Suppressor macrophage treated with lipopolysaccharide for 1 hour (primary cell): ENCODE measurements at places on chromosomes 2 and 18.

DNA sequence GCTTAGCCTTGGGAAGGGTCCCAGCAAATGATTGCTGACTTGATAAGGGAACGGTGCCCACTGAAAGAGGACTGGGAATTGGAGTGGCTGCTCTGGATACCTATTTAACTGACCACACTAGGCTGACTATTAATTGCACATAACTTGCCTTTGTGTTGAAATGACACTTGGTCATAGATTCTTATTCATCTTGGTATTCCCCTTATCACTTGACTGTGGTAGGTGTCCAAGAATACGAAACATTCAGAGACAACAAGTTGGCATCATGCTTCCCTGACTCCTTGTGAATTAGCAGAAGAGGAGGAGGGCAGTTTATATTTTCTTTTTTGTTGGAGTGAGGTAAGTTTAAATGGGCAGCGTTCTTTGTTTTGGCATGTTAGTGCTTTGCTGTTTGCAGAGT lies 13.4 kb downstream of the FMNL2 start:
- peak; percentile 74 for DNase-seq

DNA sequence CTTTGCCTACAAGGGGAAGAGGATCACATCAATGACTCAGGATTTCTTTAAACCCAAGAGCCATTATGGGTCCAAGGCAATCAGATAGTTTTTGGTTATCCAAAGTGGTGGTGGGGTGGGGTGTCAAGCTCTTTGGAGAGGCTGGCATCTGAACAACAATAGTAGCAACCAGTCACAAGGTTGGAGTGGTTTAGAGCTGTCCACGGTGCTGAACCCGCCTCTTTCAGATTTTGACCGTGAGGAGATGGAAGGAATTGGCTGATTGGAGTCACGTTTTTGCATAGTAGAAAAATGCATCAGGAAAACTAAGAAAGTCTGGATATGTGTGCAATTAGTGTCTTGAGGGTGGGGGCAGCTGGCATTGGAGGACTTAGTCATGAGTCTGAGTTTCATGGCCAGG lies 159.9 kb downstream of the LOXHD1 start:
- DNase-seq = peak; percentile 30

- no peak for DNase-seq
Observed at GRCh38 chr2:72361521-72361920, 213.9 kb upstream of the CYP26B1 start.

DNA sequence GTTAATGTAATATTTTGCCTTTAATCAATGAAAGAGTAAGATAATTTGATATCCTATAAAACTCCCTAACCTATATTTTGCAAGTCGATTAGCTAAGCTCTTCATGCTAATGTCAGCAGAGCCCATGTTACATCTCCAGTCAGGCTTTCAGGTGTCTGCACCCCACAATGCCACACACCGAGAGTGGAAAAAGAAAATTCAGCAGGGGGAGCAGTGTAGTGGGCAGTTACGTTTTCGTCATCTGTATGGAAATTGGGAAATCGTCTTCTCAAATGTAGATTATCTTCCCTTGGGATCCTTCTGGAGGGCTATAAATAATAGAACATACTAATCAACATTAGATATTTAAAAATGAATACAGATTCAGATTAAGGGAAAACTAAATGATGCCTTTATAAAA lies 66.3 kb downstream of the BCL11A start:
- DNase-seq = no peak

- no peak for DNase-seq
Observed at GRCh38 chr2:86029873-86030272, 75.8 kb downstream of the POLR1A start.

- no peak for DNase-seq
Observed at GRCh38 chr2:7573166-7573825, 656.1 kb downstream of the RNF144A start.

DNA sequence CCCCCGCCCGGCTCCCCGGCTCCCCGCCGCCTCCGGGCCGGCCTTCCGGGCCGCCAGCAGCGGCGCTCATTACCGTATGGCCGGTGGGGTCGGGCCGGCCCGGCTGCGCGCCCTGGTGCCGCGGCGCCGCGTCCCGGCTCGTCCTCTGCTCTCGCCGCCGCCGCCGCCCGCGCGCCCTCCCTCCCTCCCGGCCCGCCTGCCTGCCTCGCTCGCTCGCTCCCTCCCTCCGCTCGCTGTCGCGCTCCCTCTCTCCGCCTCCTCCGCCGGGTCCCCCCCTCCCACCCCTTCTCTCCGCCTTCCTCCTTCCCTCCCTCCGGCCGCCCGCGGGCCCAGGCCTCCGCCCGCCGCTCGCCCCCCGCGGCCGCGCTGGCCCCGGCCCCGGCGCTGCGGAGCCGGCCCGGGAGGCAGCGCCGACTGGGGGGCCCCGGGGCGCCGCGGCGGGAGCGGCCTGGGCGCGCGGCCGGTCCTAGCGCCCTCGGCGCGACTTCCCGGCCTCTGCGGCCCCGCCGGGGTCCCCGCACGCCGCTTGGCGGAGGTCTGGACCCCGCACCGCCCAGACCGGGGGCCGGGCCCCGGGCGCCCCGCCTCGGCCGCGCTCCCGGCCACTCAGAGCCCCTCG lies at the start of gene DNMT3A:
Gene DNMT3A, minus strand, starts transcription at position 173 of the 619 bp plus-strand sequence. CDS start 27,941 bp downstream, outside the sequence.
- DNase-seq = peak; percentile 53

- DNase-seq = no peak
Observed at GRCh38 chr18:65363011-65363410, 387.8 kb upstream of the CDH7 start.

GRCh38 chr2:554444-554843 lies 122.8 kb downstream of the TMEM18 start:
- DNase-seq = no peak

DNA sequence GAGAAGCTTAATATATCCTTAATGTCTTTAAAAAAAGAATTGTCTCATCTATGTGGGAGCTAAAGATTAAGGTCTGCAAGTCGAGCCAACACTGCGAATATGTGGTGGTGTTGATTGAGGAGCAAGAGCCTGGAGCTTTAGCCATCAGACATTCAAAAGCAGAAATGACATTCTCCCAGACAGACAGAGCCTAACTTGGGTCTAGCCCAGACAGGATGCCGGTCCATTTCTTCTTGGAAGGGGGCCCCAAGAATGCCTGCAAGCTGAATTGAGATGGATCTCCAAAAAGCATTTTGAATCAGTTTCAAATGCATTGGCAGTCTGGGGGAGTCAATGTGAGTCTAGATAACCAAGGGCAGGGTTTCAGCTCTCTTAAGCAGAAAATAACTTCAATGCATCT lies 30.1 kb upstream of the EML4 start:
- DNase-seq = no peak

DNA sequence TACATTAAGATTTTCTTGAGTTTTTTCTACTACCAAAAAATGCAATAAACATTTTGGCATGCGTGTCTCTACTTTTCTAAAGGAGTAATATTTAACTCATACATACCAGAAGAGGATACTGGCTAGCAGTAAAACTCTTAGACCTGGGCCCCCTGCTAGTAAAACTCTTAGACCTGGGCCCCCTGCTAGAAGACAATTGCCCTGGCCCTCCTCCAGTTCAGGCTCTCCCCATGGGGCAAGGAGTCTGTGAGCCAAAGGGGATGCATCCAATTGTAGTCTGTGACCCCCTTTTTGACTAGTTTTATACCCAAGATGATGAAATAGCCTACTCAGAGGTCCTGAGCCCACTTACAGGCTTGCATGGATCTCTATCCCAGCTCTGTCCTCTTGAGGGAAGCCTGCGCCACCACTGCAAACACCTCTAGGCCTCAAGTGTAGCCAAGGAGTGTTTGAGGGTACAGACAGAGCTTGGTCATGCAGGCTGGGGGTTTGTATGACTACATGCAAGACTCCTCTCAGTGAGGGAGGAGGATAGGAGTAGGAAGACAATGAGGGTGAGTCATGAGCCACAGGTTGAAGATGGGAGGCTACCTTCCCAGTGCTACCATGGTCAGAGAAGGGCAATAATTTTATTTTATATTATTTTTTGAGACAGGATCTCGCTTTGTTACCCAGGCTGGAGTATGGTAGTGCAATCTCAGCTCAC lies 45.2 kb upstream of the PGAP1 start:
- DNase-seq = no peak

DNA sequence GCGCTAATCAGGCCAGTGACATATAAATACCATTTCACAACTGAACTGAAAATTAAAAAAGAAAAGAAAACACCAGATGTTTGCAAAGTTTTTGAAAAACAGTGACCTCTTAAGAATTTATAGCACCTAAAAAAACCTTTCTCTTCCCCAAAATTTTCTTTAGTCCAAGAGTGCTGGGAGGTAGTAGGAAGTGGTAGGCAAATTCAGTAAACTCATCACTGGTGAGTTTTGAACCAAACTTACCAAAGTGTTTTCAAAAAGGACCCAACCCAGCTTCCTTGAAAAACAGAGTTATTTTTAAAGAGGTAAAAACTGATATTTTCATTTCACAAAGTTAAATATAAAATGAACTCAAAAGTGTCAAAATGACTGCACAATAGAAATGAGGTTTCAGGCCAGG lies 90.4 kb downstream of the TMEM247 start:
- DNase-seq = peak; percentile 31

GRCh38 chr2:12066116-12066515 lies 319.7 kb downstream of the LPIN1 start:
- no peak for DNase-seq
